ENCODE measurements at places on chromosomes 1 and 21.

DNA sequence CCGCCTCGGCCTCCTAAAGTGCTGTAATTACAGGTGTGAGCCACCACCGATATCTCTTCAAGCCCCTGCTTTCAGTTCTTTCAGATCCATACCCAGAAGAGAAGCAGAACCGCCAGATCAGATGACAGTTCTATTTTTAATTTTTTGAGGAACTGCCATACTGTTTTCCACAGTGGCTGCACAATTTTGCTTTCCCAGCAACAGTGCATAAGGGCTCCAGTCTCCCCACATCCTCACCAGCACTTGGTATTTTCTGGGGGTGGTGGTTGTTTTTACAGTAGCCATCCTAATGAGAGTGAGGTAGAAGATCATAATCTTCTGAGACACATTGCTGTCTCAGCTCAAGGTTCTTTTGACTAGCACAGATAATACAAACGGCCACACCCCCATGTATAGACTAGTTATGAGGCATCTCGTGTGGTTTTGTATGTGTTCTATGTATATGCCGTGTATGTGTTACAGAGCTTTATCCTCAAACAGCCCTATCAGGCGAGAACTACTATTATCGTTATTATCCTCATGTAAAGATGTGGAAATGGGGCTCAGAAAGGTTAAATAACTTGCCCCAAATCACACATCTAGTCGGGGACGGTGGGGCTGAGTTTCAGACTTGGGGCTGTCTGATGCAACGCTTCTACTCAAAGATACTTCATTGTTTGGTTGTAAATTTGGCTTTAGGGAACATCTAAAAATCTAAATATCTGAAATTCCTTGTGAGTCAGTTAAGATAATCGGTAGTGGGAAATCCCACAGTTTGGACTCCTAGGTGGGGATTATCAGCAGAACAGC lies 12.0 kb downstream of the FHAD1 start:
- DNase-seq = no peak

DNA sequence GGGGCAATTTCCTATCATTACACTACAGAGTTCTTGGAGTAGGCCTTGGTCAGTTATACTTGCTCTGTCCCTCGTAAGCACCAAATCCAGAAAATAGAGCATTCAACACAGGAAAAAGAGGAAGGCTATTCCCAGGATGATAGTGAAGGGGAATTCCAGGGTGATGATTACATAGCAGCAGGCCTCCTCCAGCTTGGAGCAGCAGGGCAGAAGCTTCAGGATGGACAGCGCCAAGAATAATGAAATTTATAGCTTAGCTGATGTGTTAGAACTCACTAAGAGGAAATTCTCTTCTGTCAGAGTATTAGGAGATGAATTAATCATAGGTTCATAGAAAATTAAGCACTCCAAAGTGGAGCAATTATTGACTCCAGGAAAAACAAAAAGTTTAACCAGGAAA lies 10.8 kb upstream of the SMAP2 start:
- no peak for DNase-seq

DNA sequence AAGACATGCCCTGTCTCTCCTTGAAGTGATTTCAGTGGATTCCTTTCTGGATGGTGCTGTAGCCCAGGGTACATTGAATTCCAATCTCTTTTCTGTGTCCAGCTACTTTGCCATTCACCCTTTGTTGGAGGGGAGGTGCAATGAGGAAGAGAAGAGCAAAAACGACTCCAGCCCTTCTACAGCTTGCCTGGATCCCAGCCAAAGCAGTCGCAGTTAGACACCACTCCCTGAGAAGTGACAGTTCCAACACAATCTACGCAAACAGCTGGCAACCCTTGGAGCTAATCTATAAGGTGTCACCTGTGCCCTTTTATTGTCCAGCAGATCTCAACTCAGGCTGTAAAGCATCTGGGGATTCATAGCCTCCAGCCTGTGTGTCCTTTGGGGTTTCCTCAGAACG lies 4.6 kb downstream of the CD244 start:
- no peak for DNase-seq

DNA sequence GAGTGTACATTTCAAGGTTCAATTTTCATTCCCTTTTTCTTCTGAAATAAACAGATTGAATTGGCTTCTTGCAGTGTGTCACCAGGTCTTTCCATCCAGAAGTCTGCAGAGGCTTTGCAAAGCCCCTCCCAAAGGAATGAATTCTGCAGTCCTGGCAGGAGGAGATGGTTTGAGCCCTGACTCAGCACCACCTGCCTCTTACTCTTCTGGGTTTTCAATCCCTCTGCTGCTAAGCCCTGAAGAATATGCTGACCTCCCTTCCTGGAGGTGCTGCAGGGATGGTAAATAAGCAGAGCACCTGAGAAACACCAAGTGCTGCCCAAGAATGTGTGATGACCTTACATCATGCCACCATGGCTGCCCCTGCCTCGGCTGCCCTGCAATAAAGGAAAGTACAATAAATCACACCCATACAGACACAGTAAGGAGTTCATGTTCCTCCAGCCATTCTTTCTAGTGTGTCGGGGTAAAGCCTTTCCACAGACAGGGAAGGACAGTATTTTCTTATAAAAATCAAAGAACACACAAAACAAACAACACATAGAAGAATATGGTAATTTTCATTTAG lies 209.2 kb downstream of the ZNF326 start:
- no peak for DNase-seq

- no peak for DNase-seq
Measured at GRCh38 chr1:204520834-204521709, 4.9 kb downstream of the MDM4 start.

DNA sequence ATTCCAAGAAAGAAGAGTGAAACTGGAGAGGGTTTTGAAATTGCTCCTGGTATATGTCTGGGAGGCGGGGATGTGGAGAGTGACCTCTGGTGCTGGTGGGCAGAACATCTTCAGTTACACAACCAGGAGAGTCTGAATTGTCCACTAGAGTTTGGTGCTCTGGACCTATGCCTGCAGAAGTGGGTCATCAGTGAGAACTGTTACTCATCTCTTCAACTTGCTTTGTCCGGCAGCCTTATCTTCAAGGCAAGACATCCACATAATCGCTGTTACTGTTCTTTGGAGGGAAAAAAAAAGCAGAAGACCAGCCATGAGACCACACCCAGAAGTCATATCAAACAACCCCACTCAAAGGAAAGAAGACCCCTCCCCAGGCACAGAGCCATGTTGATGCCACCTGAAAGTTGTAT lies 14.9 kb downstream of the SH2D1B start:
- DNase-seq = no peak

GRCh38 chr1:116569776-116570357 lies 959 bp downstream of the CD58 start:
- DNase-seq = no peak

DNA sequence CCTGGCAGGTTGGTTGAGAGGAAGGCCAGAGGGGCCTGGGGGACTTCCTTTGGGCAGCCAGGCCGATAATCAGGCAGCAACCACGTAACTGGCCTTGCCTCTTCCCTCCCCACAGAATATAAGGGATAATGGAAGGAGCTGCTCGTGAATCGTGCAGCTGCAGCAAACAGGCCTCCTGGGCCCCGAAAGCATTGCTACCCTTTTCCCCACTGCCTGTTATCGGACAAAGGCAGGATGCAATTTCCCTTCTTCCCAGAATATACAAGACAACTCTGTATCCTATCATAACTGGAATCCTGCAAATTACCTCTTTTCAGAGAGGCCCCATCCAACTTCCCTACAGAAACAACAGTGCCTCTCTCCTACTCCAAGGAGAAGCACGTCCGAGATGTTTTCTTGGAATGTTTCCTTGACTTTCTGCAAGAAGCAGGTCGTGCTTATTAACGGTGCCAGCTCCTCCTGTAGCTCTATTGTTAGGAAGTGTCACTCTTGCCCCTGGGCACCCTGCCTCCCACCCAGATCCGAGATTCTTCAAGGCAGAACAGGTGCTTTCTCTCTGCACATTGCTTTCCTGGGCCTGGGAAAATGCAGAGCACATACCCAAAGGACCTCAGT lies 106.0 kb upstream of the TIAM1 start:
- DNase-seq = no peak

GRCh38 chr1:6954591-6954990 lies 169.3 kb downstream of the CAMTA1 start:
- no peak for DNase-seq

DNA sequence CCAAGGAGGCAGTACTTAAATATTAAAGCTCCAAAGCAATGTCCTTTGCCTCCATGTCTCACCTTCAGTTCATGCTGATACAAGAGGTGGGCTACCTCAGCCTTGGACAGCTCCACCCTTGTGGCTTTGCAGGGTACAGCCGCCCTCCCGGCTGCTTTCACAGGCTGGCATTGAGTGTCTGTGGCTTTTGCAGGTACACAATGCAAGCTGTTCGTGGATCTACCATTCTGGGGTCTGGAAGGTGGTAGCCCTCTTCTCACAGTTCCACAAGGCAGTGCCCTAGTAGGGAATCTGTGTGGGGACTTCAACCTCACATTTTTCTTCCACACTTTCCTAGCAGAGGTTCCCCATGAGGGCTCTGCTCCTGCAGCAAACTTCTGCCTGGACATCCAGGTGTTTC lies 324.8 kb downstream of the COL11A1 start:
- DNase-seq = no peak

DNA sequence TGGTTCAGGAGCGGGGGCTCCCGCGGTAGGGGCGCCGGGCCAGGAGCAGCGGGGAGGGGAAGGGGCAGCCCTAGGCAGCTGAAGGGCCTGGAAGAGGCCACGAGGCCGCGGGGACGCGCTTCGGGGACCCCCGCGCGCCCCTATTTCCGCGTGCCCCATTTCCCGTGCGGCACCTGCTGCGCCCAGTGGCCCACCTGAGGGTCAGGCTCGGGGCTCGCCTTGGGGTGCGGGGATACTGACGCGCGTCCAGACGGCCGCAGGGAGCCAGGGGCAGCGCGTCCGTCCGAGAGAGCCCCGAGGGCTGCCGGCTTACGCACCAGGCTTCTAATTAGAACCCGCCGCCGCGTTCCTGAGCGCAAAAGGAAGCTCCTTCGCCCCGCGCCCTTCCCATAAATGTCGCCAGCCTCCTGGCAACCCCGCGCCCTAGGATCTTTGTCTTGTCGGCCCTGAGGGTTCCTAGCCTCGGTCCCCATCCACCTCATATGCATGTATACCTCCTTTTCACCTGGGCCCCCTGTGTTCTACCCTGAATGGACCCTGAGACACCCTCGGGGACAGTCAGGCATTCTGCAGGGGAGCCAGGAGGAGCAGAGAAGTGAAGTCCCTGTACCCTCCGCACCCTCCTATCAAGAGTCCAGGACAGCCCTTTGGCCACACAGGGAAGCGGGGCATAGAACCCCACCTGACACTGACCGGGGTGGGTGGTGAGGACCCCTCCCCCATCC lies 1.8 kb downstream of the WNT3A start:
- DNase-seq = no peak

GRCh38 chr1:184664661-184665060 lies 90.0 kb downstream of the EDEM3 start:
- DNase-seq = no peak

GRCh38 chr1:26317612-26318337 lies at the start of gene CD52:
CD52 (plus strand) TSS chr1:26317958; CDS start chr1:26318018, 60 bp downstream.
- DNase-seq = no peak

GRCh38 chr1:108560189-108560873 lies 431 bp downstream of the EEIG2 start:
- DNase-seq = no peak

DNA sequence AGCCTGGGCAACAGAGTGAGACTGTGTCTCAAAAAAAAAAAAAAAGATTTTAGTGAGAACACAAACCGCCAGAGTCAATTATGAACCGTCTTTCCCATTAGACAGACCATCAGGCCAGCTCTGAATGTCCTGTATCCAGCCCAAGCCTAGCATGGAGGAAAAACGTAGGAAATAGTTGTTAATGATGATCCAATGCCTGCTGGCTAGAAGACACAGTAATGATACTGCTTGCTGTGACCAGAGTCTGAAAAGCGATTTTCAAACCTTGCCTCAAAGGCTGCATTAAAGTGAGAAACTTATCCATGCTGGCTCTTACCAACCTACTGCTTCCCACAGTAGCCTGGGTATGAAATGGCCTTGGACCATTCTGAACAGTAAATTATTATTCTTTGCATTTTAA lies 17.0 kb downstream of the COA7 start:
- DNase-seq = no peak

GRCh38 chr1:226656601-226657277 lies 82.3 kb downstream of the ITPKB start:
- no peak for DNase-seq

DNA sequence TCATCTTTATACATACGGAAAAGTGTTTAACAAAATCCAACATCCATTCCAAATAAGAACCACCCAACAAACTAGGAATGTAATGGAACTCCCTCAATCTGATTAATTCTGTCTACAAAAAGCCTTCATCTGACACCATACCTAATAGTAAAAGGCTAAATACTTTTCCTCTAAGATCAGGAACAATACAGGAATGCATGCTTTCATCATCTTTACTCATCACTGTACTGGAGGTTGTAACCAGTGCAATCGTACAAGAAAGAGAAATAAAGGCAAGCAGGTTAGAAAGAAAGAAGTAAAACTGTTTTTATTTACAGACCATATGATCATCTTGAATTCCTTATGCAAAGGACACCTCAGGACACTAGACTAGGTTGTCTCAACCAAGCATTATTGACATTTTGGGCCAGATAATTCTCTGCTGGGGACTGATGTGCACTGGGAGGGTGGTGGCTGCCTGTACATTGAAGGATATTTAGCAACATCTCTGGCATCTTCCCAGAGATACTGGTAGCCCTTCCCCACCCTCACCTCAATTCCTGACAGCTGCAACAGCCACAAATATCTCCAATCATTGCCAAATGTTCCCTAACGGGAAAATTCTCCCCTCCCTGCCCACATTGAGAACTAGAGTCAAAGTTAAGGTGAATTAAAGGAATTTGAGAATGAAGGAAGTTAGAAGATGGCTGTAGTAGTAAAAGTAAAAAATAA lies 30.6 kb upstream of the INSL5 start:
- no peak for DNase-seq

GRCh38 chr1:50252196-50252595 lies 143.5 kb downstream of the ELAVL4 start:
- no peak for DNase-seq

DNA sequence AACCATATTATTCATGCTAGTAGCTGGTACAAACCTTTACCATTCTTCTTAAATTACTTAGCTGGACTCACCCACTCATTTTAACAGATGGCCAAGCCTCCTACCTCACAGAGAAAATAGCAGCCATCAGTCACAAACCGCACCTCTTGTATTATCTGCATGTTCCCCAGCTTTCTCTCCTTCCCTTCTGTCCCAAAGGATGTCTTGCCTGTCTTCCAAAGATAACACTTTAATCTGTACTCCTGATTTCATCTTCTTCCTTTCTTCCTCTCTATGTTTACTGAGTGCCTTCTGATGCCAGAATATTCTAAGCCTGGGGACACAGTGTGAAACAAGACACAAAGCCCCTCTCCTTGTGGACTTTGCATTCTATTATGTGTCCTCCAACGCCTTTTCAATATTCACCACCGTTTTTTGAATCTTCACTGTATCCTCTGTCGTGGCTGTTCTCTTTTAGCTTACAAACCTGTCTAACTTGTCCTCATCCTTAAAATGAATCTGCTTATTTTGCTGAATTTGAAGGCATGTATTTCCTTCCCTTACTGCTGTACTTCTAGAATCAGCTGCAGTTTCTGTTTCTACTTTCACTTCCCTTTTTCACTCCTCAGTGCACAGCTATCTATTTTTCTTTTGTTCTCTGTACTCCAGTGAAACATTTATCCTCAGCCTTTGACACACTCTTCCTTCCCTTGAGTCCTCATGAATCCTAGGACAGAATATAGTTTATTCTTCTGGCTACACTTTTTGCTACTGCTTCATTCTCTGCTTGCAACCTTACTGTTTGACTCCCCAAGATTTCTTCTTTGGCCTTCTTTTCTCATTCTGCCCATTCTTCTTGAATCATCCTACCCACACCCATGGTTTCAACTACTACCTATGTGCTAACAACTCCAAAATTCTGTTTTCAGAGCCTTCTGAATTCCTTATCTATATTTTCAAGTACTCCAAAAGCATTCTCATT lies 216.9 kb upstream of the SAMSN1 start:
- DNase-seq = no peak

- no peak for DNase-seq
Measured at GRCh38 chr1:151009206-151009587, 948 bp downstream of the PRUNE1 start.

Measured in stimulated activated CD8-positive, alpha-beta memory T cell treated with anti-CD3 and anti-CD28 coated beads, Interleukin-4, amount 100 ng/mL, for 1 hour (primary cell).